DMS 273 treated with DMSO at 0.1 percent for 48 hours (cell line): ENCODE measurements at places on chromosomes 5 and 9.

- DNase-seq: no peak
Observed at GRCh38 chr5:94595281-94595840, 23.0 kb downstream of the KIAA0825 start.

DNA sequence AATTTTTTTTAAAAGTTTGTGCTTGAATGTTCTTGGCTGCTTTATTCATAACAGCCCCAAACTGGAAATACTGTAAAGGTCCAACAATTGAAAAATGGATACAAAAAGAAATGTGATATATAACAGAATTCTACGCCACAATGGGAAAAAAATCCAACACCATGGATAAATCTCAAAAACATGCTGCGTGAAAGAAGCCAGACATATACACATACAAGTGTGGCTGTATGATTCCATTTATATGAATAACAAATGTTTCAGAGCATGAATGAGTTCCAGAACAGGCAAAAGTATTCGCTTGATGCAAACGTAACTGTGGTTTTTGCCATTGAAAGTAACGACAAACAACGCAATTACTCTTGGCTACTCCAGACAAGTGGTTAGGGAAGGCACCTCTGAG lies 7.2 kb upstream of the SFXN1 start:
- no peak for DNase-seq

DNA sequence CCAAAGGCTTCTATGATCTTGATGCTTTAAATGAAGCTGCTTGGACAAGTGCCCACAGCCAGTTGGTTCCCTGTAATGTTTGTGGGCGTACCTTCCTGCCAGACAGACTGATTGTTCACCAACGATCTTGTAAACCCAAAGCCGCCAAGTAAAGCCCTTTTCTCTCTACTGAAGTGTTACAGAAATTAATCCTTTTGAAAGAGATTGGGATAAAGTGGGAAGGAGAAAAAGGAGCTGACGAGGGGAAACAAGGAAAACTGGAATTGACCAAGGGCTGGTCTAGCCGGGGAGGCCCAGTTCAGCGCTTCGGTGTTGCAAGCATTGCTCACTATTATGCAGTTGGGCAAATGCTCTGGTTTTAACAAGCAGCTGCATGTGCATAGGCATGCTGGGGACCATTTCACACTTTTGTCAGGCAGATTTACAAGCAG lies 53.2 kb downstream of the ZNF474 start:
- no peak for DNase-seq

DNA sequence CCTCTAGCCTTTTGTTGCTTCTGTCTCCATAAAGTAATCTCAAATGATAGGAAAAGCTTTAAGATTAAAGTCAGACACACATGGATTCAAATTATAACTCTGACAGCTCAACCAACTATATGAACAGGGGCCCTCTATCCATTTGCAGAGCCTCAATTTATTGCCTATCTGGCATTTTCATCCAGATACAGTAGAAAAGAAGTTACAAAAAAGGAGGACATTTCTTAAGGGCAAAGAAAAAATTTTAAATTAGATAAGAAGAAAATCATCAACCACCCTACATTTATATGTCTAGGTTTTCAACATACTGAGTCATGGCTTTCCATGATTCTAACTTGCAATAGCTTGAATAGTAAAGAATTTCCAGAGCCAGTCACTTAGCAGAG lies 567.2 kb downstream of the CAAP1 start:
- DNase-seq: no peak

DNA sequence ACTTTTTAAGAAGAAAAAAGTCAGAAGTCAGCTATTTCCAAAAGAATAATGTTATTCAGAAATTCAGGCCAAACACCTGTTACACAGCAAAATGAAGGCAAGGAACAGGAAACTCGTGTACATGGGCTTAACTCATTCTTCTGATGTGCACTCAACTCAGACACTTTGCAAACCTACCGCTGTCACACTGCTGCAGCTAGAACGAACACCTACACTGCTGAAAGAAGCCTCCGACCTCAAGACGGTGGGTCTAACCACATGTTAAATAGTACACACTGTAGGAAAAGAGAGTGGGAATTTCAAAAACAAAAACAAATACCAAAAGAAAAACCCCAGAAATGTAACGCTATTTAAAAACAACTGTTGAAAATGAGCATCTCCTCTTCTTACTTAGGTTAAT lies 384.5 kb downstream of the IRX1 start:
- DNase-seq: no peak

- no peak for DNase-seq
Observed at GRCh38 chr9:95598236-95598635, 81.5 kb upstream of the PTCH1 start.

DNA sequence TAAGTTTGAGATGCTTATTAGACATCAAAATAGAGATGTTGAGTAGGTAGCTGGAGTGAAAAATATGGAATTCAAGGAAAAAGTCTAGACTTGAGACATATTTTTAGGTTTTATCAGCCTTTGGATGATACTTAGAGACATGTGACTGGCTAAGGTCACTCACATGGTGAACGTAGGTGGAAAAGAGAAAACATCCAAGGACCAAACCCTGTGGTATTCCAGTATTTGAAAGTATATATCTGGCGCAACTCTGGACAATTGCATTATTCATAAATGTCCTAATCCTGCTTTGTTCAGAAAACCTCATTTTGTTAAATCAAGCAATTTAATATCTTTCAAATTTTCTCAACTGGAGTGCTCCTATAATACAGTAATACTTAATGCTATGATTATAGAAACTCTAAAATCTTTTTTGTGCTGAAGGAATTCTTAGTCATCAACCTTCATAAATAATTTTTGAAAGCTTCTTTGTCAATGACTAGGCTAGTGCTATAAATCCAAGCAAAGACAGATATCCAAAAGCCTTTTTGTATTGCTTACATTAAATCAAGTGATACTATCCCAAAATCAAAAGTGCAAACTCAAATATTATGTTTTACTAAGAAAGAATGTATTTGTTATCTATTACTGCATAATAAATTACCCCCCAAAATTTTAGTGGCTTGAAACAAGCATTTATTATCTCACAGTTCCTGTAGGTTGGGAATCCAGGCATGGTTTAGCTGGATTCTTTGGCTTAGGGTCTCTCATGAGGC lies 452.0 kb downstream of the ENC1 start:
- DNase-seq: no peak

GRCh38 chr5:76583163-76584047 lies 39.8 kb downstream of the F2RL2 start:
- no peak for DNase-seq

- no peak for DNase-seq
Observed at GRCh38 chr9:35158501-35159280, 3.1 kb upstream of the UNC13B start.

DNA sequence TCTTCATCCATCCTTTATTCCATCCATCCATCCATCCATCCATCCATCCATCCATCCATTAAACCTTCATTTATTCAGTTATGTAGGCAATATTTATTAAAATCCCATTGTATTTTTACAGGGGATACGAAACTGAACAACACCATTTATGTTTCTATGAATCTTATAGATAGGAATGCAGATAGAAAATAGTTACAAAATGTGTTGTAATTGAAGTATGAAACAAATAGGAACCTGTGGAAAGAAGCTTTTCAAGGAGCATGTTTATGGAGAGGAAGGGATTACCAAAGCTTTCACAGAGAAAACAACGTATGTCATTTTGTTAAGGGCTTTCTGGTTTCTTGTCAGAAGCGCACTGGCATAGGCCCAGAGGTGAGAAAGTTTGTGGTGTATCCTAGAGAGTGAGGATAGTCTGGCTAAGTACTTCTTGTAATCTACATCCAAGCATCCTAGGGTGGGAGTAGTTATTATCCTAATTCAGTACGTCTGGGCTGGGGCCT lies 184.0 kb downstream of the CNTLN start:
- DNase-seq: no peak

GRCh38 chr5:82185851-82186250 lies 92.3 kb downstream of the RPS23 start:
- DNase-seq: no peak

GRCh38 chr5:139710319-139711066 lies 62.3 kb downstream of the CXXC5 start:
- peak; percentile 37 for DNase-seq

DNA sequence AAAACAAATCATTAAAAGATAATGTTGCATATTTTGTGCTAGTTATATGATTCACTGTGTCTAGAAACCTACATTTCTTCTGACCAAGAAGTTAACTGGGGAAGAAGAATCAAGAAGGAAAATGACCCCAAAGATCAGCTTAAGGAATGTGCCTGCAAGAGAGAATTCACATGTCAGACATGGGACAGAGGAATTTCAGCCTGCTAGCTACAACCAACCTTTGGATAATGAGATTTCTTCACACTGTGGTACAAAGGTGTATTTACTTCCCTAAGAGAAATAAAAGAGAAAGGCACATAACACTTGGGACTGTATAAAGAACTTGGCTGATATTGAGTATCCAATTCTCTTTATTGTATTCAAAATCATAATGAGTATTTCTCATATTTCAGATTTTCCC lies 39.6 kb upstream of the ELL2 start:
- no peak for DNase-seq

GRCh38 chr9:129548571-129549135 lies 72.2 kb downstream of the C9orf50 start:
- no peak for DNase-seq
